ENCODE measurements at places on chromosomes 1 and 21.

DNA sequence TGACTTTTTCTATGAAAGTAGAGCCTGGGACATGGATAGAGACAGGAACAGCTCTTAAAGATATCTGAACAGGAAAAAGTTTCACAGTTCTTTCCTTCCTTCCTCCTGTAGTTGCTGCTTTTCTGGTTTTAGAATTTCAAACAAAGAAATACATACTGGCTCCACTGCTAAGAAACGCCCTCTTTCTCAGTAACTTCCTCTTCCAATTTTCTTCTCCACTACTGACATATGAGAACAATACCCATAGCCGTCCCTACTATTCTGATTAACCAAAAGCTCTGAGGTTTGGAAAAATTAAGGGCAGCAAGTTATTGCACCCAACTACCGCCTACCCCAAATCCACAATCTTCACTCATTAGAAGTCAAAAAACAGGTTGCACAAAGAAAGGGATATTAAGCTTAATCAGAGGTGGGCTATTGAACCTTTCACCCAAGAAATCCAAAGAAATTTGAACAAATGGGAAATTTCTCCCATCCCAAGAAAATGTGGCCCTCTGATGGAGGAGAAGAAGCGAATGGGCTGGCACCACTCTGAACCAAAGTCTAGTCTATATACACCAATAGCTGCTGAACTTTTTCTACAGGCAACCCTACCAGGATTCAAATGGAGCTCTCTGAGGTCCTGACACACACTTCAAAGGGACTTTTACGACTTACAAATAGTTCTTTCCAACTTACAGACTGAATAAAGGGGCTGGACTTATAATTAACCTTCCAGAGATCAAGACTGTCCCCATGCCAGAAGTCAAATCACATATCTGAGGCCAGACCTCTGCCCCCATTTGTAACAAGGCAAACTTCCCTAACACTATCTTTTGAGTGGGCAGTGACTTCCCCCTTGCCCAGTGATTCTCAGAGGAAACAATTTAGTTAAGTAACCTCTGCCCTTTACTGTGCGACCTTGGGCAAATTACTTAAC, 1.7 kb downstream of the WASF2 start:
- DNase-seq: no peak

- DNase-seq: peak; percentile 92
Measured at GRCh38 chr1:59238333-59238934, 58.5 kb upstream of the FGGY start.

DNA sequence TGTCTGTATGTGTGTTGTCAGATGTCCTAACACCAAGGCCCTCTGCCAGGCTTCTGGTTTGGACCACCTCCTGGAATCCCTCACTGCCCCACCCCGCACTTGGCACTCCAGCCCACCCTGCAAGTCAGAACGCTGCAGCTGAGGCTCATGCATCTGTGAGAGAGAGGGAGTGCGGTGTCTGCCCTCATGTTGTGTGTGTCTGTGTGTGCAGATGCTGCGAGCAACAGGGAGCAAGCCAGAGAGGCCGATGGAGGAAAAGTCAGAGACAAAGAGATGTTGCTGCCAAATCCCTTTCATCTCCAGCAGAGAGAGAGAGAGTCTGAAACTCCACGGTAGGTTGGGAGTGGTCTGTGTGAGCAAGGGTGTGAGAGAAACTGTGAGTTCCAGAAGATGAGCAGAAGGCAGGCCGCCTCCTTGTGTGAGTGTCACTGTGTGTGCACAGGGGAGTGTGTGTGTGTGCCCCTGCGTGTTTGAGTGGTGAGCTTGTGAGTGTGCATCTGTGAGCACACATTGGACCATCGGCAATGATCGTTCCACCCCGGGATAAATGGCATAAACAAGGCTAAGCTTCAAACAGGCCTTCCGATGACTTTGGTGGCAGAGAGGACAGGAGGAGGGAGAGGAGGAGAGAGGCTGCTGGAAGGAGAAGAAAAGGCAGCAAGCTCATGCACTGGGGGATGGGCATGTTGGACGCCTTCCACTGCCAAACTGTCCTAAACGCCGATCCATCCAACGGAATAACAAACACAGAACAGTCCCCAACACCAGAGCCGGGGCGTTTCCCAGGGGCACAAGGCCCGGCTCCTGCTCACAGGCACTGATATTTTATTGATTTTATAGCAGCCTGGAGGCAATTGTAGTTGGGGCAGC, 99.2 kb upstream of the GRIK3 start:
- no peak for DNase-seq

GRCh38 chr1:198773030-198773429, 134.2 kb downstream of the PTPRC start:
- no peak for DNase-seq

DNA sequence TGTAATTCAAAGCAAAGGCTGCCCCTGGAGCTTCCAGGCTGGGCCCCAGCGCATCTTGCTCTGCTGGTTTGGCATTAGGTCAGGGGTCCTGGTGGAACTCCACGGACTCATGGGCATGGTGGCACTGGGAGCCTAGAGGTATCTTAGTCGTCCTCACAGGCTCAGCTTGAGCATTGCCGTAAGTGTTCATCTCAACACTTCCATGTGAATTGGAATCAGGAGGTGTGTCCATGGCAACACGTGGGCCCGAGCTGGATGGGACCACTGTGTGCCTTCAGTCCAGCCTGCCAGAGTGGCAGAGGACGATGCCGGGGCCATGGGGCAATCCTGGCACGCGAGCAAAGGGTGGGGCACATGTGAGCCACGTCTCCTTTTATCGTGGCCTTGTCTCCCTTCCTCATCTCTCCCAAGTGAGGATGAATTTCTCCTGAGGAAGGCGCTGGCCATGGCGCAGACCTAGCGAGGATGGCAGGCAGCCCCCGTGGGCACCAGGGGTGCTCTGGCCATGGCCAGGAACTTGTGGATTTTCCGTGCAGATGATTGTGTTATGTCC, 47.0 kb downstream of the AGPAT3 start:
- no peak for DNase-seq

- DNase-seq: no peak
Measured at GRCh38 chr1:186183970-186184628, 191.0 kb downstream of the TPR start.

GRCh38 chr1:190738317-190738716, 260.7 kb upstream of the BRINP3 start:
- DNase-seq: no peak

DNA sequence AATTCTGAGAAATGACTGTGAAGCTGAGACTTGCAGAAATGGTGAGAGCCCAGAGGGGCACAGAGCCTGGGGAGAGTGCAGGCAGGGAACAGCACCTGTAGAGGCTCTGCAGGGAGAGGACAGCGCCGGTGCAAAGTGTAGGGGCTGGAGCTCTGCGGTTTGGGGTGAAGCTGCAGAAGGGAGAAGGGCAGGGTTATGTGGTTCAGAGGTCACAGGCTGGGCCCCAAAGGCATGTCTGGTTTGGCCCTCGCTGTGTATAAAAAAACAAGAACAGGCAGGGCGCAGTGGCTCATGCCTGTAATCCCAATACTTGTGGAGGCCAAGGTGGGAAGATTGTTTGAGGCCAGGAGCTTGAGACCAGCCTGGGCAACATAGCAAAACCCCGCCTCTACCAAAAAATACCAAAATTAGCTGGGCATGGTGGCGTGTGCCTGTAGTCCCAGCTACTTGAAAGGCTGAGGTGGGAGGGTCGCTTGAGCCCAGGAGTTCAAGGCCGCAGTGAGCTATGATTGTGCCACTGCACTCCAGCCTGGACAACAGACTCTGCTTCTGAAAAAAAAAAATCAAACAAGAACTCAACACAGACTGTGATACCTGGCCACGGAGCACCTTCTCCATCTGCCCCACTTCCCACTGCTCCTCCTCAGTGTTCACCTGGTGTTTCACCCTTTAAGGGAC, 29.1 kb downstream of the SERINC2 start:
- no peak for DNase-seq

DNA sequence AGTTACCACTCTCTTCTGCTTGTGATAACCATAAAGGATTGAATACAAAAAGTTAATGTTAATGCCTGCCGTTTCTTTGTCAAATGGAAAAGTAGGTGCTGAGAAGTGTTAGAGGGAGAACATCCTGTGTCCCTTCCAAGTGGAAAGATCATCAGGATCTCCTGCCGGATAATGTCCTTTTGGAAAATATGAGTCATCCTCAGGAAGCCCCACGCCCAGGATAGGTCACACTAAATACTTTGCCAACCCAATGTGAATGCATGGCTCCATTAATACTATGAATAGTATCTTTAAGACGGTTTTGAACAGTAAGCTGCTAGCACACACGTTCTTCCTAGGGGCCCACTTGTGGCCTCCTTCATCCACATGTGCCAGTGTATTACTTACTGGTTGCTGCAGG, 279.5 kb downstream of the ZNF326 start:
- no peak for DNase-seq

DNA sequence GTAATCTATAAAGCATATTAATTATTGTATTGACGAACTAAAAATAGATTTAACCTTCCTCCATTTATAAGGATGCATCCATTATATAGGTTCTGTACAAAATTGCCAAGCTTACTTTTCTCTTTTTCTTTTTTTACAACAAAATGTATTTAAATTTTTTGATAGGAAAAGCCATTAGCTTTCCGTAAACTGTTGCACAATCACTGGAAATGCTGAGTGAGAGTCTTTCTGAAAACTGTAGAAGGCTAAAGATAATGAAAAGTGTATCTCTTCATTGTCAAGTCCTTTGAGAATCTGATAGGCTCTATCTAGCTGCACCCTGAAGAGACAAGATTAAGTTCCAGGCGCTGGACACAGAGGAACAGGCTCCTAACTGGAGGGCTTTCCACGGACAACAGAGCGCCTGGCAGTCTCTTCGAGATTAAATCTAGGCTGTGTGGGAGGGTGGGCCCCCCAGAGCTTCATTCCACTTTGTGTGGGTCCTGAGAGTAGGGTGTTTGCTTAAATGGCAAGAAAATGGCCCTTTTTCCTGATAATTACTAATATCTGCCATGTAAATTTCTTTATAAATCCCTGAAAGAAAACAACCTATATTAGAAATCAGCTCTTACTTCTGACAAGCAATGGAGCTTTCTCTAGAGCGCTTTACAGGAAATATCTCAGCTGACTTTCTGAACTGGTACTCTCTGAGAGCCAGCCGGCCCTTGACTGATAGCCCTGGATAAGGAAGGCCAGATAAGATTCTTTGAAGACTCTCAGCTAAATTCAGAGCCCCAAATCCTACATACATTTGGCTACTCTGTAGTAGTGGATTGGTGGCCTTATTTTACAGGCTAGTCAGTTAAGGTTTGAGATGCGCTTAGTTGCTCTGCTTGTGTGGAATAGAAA, 108.3 kb downstream of the FMN2 start:
- no peak for DNase-seq

Data from NCI-H748 treated with DMSO at 0.1 percent for 48 hours (cell line).